ELR (cell line): ENCODE measurements at places on chromosomes 6 and 20.
A peak's percentile ranks its signal among the peaks of the same experiment; 100 is the strongest.

- no peak for DNase-seq
Observed at GRCh38 chr20:38269040-38269439, 8.5 kb upstream of the KIAA1755 start.

GRCh38 chr6:56538851-56539250 lies 103.8 kb downstream of the DST start:
- DNase-seq: no peak

DNA sequence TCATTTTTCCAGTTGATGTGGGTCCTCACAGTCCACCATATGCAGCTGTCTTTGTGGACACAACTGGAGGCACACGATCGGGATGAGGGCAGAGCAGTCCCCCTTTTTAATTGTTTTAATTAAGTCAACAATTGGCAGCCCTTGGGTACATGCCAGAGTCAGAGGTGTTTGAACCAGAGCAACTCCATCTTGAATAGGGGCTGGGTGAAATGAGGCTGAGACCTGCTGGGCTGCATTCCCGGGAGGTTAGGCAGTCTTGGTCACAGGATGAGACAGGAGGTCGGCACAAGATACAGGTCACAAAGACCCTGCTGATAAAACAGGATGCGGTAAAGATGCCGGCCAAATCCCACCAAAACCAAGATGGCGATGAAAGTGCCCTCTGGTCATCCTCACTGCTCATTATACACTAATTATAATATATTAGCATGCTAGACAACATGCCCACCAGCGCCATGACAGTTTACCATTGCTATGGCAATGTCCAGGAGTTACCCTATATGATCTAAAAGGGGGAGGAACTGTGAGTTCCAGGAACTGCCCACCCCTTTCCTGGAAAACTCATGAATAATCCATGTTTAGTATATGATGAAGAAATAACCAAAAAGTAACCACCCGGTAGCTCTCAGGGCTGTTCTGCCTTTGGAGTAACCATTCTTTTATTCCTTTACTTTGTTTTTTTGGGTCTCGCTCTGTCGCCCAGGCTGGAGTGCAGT lies 31.8 kb upstream of the BLCAP start:
- DNase-seq: no peak

GRCh38 chr6:167554854-167555253 lies 230.0 kb downstream of the TTLL2 start:
- no peak for DNase-seq

GRCh38 chr6:108323710-108324466 lies 29.0 kb downstream of the AFG1L start:
- no peak for DNase-seq

- DNase-seq: no peak
Observed at GRCh38 chr6:122114717-122115116, 284.7 kb upstream of the HSF2 start.

DNA sequence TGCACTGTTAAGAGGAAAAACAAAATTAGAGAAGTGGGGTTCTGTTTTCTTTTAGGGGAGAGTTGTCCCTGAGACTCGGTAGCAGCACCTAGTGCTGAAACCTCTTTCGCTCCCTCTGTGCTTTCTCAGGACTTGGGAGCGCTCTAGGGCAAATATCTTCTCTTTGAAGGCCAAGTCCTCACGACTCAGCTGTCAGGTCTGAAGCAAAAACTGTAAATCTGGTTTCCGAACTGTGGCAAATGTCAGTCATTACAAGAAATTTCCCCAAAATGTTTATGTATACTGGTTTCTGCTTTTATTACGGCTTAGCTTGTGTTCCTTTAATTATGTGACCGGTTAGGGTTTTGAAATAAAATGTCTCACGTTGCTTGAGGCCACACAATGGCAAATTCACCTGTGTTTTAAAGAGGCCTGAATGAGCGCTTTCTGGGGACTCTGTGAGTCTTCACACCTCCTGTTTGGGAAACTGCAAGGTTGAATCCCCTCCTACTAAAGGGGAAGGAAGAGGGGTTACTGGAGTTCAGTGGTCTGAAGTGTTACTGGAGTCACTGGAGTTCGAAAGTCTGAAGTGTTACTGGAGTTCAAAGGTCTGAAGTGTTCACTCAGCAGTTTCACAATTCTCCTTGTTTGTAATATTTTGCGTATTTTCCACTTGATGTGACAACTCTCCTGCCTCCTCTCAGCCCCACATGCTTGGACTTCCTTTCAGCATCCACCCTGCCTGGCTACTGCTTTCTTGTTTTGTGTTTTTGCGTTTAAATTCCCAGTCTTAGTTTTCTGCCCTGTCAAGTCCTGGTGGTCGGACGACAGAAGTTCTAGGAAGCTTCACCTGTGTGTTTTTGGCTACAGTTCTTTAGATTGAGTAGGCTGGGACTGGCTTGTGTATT lies 1.6 kb downstream of the SMPDL3A start:
- peak; percentile 45 for DNase-seq

GRCh38 chr6:33172688-33173534 lies 19.4 kb downstream of the COL11A2 start:
- DNase-seq: peak; percentile 68
